Neuronal stem cell (in vitro differentiated cells): ENCODE measurements at places on chromosomes 3 and 15.

GRCh38 chr3:126402178-126402577 is 7.5 kb downstream of the CFAP100 start:
- no peak for DNase-seq

GRCh38 chr15:41102854-41103253 is 13.2 kb downstream of the INO80 start:
- DNase-seq = no peak

DNA sequence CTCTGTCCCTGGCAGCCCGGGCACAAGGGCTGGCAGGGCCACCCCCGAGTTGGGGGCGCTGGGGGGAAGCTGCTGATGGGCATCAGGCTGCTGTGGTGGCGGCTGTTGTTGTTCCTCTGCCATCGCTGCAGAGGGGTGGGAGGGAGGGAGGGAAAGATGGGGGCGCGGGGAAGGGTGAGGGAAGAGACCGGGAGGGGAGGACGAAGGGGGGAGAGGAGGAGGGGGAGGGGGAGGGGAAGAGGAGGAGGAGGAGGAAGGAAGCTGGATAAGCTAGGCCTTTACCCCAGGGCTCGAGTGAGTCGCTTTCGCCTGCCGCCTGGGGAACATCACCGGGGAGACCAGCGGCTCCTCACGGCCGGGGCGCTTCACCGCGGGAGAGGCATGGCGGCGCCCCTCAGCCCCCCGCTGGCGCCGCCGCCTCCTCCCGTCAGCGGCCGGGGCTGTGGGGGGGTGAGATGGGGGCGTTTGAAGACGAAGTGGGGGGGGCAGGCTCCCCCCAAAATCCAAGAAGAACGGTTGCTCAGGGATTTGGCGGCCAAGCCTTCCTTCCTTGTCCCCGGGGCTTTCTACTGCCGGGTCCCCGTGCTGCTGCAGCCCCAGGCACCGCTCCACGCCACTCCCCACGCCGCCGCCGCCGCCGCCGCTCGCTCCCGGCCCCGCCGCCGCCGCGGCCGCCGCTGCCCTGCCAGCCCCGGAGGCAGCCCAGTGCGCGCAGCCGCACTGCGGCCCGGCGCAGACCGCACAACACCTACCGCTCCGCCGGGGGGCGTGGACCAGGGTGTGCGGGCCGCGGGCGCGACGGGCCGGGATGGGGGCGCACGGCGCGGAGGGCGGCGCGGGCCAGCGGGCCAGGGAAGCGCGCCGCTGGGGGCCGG is at the start of gene RFX7:
RFX7 (minus strand) TSS at position 717 of the 875 bp plus-strand sequence; CDS start at position 123, 594 bp downstream.
- peak; percentile 78 for DNase-seq

GRCh38 chr3:152229692-152230091 is 39.0 kb upstream of the MBNL1 start:
- no peak for DNase-seq

DNA sequence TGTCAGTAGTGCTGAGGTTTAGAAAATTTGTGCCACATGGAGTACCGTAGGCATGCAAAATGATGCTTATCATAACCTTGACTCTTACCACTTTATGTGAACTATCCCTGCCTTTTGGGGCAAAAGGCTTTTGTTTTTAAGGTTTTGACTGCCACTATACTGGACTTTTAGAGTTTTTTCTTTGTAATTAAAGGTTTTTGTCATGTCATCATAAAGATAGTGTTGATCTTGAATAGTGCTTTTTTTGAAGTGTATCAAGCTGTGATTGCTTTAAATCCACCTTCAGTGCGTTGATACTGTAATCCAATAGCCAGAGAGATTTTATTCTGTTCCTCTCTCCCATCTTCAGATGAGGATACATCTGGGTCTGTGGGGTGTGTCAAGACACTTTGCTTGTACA is 172.9 kb downstream of the ITPR1 start:
- DNase-seq = no peak

DNA sequence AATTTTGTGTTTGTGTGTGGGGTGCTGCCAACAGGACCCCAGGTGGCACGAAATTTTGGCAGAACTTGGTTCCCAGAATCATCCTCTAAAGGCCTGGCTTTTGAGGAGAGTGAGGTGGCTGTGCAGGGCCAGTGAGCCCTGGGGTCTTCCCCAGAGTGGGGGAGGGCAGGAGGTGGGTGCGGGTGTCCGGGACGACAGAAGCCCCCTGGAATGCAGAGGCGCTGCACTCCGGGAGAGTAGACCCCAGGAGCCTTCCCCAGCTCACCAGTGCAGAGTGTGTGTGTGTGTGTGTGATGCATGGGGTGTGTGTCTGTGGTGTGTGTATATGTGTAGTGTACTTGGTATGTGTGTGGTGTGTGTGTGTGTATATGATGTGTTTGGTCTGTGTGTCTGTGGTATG is 44.4 kb upstream of the SEC13 start:
- DNase-seq = no peak

DNA sequence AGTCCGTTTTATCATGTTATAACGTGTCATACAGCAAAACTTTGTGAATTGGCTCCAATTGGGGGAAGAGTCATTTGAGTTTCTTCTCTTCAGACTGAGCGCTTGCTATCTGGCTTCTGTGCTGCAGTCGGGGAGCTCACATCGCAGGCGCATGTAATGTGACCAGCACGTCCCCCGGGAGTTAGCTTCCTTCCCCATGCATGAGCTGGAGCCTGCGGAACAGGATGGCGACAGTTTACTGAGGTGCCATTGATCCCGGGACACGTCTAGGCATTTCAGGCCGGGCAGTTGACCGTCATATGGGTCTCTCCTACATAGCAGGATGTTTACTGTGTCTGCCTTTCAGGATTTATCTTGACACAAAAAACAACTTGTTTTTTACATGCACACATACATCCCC is 44.8 kb downstream of the CMTM8 start:
- no peak for DNase-seq

DNA sequence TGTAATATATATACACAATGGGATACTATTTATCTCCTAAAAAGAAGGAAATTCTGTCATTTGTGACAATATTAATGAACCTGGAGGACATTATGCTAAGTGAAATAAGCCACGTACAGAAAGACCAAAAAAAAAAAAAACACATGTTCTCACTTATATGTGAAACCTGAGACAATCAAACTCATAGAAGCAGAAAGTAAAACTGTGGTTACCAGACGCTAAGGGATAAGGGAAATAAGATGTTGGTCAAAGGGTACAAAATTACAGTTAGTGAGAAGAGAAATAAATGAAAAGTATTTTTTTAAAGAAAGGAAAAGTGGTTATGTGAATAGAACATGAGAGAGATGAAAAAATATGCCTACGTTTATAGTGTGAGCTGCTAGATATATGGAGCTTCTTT is 101.1 kb downstream of the CPNE4 start:
- DNase-seq = no peak

GRCh38 chr3:184694716-184695115 is 17.1 kb downstream of the MAGEF1 start:
- no peak for DNase-seq

DNA sequence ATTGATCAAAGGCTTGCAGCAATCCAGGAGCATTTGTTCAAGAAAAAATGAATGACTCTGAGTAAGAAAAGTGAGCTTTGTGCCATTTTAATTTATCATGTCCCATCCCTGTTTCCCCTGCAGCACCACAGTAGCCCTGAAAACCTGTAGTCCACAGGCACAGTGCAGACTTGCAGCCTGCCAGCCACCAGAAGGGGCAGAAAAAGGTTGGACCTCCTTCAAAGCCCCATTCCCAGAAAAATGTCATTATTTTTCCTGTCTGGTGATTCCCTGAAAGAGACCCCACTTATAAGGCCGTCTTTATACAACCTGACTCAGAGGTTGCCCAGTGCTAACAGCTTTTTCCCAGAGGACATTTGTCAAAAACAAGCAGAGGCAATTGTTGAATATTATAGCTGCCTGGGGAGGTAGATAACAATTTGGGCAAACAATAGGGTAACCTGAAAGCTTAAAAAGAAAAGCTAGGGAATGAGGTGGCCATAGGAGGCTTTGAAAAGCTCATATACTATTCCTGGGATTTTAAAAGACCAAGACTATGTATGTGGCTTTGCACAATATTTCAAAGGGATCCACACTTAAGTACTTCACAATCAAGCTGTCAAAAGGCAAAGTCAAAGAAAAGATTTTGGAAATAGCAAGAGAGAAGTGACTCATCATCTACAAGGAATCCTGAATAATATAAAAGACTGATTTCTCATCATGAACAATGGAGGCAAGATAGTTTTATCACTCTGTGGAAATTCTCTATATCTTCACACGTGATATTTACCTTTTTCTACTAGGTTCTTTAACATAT is 136.8 kb upstream of the PLXNA1 start:
- no peak for DNase-seq

DNA sequence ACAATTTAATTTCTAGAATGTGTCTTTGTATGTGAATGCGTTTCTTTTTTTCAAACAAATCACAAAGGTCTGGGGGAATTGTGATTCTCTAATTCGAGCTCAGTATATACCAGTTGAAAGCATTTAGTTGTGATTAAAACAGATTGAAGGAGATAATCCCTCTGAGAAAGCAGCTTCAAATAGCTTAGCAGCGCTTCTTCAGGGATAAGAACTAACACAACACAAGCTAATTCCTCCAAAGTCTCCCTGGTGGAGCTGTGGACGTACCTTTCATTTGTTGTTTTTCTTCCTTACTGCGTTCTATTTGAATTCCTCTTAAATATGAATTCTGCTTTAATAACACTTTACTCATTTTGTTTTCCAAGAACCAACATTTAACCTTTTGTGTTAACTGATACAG is 286.7 kb downstream of the ROBO2 start:
- DNase-seq = no peak

DNA sequence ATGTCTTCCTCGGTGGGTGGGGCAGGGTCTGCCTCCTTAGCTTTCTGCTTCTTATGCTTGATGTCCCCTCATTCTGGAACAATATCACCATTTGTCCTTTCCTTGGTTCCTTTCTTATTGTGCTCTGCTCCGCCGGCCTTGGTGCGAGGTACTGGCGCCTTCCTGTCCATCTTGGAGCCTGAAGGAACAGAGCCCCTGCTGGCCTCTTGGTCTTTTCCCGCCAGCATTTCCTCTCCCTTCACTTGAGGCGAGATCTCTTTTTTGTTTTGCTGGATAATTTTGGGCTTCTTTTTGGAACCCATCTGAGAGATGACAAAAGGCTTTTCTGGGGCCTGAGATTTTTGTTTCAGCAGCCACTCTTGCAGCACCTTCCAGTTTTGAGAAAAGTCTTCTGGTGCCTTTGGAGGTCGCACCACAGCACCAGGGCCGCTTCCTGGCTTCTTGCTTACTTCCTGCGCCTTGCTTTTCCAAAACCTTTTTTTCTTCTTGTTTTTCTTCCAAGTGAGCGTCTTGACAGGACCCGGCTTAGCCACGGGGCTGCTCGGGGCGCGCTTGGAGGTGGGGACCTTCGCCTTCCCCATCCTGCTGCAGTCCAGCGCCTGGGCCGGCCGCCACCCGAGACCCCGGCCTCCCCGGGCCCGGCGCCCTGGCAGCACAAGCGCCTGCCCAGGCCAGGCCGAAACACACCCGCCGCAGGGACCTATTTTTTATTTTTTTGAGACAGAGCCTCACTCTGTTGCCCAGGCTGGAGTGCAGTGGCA is 127.1 kb downstream of the KLF13 start:
- DNase-seq = no peak

GRCh38 chr3:55343486-55344357 is 143.4 kb downstream of the WNT5A start:
- DNase-seq = no peak

- no peak for DNase-seq
Observed at GRCh38 chr3:3519266-3519665, 280.0 kb upstream of the LRRN1 start.
